ENCODE measurements at places on chromosomes 12 and 14.

GRCh38 chr12:78725951-78726580 is 138.5 kb upstream of the SYT1 start:
- DNase-seq, result no peak

- DNase-seq, result no peak
Observed at GRCh38 chr14:80620434-80620833, 321.1 kb downstream of the CEP128 start.

- no peak for DNase-seq
Observed at GRCh38 chr12:64171715-64172114, 50.4 kb downstream of the KICS2 start.

GRCh38 chr12:50986966-50987737 is 34.8 kb downstream of the HIGD1C start:
- no peak for DNase-seq

DNA sequence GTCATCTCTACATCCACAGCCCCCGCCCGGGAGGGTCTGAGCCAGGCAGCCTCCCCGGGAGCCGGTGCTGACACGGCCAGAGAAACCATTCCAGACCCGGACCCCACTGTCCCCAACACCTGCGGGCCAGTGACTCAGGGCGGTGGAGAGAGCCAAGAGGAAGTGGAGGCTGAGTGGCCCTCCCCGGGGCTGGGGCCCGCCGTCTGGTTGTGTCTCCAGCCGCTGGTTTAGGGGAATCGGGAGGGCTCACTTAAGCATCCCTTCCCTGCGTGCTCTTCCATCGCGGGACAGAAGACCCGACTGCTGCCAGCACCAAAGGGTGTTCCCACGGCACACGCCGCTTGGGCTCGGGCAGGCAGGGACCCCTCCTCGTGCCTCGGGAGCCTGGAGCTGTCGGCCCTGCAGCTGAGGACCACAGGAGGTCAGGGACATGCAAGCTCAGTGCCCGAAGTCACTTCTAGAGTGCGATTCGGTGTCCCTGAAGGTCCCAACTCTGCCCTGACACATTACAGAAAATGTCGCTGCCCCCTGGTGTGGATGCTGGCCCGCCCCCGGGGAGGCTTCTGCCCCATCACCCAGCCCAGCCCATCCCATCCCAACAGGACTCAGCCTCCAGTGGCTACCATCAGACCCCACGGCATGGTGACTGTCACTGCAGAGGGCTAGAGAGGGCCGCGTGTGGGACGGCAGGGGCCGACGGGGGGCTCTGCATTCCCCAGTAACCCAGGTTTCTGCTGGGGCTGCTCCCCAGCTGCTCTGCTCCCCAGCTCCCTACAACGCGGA is 50.8 kb downstream of the GALNT9 start:
- DNase-seq, result no peak

- DNase-seq, result no peak
Observed at GRCh38 chr12:47773858-47774580, 981 bp downstream of the SLC48A1 start.

DNA sequence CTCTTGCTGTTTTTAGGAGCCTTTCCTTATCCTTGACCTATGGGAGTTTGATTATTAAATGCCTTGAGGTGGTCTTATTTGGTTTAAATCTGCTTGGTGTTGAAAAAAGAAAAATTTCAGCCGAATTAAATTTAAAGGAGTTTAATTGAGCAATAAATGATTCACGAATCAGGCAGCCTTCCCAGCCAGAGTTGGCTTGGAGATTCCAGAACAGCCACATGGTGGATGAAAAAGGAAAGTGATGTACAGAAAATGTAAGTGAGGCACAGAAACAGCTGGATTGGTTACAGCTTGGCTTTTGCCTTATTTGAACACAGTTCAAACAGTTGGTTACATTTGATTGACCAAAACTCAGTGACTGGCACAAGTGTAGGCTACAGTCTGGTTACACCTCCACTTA is 69.7 kb downstream of the WASHC3 start:
- DNase-seq, result no peak

GRCh38 chr12:121717041-121717699 is 4.6 kb downstream of the TMEM120B start:
- no peak for DNase-seq

DNA sequence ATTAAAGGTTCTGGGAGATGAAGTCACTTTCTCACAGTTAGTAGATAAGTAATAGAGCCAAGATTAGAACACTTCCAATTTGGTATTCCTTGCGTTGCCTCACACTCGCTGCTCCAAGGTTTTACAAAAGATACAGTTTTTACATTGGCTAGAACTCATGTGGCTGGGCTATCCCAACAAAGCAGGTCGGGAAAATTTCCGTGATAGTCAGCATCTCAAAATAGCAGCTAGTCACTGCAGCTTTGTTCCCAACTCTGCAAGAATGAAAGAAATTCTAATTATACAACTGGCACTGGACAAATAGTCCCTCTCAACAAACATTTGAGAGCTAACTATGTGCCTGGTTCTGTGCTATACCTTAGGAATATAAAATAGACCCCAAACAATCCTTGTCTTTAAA is 24.6 kb upstream of the PPP1R12A start:
- no peak for DNase-seq

DNA sequence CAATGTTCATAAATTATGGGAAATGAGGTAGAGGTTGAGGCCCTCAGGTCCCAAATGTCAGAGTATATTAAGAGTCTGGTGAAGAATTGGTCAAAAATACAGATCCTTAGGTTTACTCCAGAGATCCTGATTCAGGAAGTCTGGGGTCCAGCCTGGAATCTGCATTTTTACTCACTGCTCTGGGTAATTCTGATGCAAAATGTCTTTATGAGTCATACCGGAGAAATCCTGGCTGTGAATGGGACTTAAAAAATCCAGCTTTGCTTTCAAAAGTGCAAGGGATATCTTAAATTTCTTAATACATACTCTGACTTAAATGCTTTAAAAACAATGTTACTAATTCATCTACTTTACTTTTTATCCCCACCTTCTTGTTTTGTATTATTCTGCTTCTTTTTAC is 74.5 kb downstream of the FERMT2 start:
- no peak for DNase-seq

GRCh38 chr14:76205708-76206107 is 54.0 kb downstream of the GPATCH2L start:
- no peak for DNase-seq

GRCh38 chr12:100365411-100365810 is 8.5 kb downstream of the SLC17A8 start:
- no peak for DNase-seq

GRCh38 chr12:6459004-6459337 is 7.1 kb downstream of the TAPBPL start:
- DNase-seq, result no peak

- no peak for DNase-seq
Observed at GRCh38 chr14:49619730-49620129, 696 bp downstream of the RPL36AL start.

DNA sequence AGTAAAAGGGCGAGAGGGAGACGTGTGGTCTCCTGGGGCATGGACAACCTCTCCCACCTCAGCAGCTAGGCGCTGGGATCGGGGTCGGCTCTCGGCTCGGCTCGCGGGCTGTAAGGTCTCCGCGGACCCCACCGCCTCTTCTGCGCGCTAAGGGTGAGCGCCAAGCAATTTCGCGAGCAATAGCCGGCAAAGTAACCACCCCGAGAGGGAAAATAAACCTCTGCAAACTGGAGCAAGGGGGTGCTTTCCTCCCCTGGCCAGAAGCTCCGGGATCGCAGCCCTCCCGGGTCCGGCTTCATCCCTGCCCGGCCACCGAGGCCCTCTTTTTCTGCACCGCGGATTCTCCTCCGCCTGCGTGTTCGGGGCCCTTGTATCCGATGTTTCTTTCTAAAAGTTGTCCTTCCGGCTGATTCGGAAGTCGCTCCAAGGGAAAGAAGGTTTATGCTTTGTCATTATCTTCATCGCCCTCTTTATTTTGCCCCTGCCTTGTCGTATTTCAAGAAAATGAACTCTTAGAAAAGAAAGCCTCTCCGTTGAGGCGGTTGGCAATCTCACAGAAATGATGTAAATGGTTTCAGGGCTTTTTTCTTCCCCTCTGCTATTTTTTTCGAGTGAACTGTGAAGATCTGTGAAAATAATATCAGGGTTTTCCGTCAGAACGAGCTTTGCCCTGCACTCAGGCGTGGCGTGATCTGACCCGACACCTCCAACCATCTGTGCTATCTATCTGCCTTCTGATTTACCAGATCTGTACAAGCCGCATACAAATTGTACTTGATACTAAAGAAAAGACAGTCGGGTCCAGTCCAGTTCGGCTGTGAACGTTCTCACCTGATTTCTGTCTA is 1.7 kb upstream of the SIX6 start:
- DNase-seq, result no peak

DNA sequence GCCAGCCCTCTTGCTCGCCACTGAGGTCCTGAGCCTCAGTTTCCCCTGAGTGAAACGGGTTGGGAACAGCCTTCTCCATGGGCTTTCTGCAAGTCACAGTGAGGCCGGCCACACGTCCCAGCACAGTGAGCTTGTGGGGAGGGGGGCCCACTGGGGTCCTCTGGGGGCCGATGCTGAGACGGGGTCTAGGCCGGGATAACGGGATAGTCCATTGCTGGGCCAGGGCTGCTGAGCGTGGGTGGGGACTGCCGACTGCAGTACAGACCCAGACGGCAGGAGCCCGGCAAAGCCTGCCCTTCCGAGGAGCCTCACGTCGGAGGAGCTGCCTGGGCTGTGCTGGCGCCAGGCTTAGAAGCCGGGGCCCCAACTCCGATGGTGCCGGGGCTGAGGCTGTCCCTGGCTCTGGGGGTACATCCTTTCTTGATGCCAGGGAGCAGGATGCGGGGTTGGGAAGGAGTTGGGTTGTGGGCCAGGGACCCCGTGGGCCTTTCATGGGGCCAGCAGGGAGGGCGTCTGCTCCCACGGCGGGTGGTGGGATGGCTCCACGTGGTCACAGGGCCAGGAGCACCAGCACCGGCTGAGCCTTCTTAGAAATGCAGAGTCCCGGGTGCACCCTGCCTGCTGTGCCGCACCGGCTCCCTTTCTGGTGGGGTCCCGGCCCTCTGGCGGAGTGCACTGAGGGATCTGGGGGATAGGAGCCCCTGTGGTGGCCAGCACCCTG is 24.2 kb downstream of the NOC4L start:
- DNase-seq, result no peak

DNA sequence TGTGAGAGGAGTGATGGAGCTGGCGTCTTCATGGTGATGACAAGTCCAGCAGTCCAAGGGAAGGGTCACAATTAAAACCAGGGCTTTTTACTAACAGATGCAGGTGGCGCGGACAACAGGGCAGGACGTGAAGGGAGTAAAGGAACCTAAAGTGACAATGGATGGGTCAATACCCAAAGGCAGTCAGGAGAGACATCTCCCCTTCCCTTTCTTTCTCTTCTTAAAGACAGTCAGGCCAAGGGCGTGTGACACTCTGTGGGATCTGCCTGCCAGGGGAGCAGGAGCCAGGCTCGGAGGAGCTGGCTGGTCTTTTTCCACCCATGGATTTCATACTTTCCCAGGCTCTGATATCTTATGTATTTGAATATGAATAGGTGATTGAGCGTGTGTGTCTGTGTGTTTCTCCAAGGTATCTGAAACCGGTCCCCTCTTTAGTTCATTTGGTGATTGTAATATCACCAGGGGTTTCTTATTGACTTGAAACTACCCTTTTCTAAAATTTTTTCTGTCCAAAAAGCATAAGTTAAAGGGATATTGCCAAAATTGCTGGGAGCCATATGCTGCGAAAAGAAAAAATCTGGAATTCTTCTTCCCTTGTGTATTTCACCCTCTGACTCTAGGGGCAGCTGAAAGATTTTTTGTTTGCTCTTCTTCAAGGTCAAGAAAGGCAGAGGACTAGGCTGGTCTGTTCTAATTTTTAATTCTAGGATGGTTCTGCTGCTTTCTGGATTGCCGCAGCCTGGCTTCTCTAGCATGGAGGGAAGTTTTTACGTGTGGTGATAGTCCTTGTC is 61.8 kb downstream of the FBXL14 start:
- DNase-seq, result no peak

DNA sequence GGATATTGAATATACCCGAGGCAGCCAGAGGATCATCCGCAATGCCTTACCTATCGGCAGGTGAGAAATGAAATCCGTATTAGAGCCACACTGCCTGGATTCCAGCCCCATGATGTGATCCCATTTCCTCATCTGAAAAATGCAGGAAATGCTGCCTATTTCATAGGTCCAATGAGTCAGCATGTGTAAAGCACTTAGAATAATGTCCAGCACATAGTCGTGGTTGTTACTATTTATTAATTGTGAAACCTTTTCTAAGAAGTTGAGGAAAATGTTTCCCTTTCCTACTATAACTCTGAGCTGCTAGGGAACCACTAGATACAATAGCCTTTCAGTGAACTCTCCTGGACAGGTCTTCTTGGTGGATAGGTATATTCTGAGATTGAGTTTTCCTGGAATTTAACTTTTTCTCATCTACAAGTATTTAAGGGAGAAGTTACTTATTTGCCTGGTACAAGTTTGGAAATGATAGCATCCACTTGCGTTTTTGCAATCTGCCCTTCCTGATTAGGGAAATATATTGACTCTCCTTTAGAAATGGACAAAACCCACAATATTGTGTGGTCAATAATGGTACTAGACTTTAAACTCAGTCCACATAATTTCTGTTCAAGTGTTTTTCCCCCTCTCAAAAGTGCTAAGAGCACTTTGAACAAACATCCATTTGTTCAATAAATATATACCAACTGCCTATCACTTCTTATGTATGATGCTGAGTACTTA is 12.2 kb downstream of the POLR3B start:
- DNase-seq, result no peak

DNA sequence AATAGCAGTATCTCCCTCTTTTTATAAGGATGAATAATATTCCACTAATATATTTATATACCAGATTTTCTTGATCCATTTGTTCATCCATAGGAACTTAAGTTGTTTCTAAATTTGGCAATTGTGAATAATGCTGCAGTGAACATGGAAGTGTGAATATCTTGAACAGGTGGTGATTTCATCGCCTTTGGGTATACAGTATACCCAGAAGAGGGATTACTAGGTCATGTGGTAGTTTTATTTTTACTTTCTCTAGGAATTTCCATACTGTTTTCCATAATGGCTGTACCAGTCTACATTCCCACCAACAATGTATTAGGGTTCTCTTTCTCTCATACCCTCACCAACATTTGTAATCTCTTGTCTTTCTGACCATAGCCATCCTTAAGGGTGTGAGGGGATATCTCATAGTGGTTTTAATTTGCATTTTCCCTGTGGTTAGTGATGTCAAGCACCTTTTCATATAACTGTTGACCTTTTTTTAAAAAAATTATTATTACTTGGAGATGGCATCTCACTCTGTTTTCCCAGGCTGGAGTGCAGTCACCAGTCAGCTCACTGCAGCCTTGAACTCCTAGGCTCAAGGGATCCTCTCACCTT is 20.5 kb downstream of the PPHLN1 start:
- DNase-seq, result no peak

GRCh38 chr14:23379366-23380196 is 2.7 kb downstream of the CMTM5 start:
- no peak for DNase-seq

DNA sequence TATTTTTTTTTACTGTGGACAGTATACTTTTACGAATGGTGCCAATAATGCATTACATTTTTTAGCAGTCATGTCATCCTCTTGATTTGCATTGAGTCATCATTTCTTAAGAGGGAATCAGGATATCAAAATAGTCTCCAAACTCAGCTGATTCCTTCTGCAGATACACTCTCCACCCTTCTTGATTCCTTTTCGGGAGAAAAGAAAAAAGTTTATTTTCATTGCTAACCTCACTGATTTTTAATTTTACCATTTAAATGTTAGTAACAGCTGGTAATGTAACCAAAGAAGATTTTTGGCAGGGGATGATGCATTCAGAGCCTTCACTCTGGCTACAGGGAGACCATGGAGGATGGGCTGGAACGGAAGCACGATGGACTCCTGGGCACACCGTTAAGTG is 47.5 kb downstream of the MRPL42 start:
- DNase-seq, result no peak

All from cortex of kidney (tissue), 1 donor.